ENCODE measurements at places on chromosomes 2 and 18.

- no peak for DNase-seq
These were observed 324.9 kb downstream of the LPIN1 start for GRCh38 chr2:12071318-12071717.

- no peak for DNase-seq
These were observed 20.3 kb downstream of the INO80C start for GRCh38 chr18:35477497-35477896.

- no peak for DNase-seq
These were observed 102.5 kb upstream of the SLC35G4 start for GRCh38 chr18:11506856-11507255.

DNA sequence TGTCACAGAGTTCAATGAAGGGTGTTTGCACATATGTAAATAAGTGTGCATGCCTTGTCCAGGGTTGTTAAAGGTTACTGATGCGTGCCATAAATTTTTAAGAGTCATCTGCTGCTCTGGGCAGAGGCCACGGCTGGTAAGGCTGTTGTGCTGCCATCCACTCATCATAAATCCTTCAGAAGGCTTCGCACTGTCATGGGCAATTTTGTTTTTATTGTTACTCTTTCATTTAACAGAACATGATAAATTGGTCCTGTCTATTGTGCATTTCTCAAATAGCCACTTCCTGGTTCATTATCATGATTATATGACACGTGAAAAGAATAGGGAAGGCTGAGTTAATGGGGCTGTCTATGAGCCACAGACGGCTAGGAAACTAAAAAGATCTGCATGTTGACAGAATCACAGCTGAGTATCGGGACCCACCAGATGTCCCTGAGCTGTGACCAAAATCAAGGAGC lies 634.3 kb upstream of the SOX11 start:
- no peak for DNase-seq

GRCh38 chr2:181304011-181304844 lies 153.0 kb upstream of the ITGA4 start:
- DNase-seq, result peak; percentile 8

DNA sequence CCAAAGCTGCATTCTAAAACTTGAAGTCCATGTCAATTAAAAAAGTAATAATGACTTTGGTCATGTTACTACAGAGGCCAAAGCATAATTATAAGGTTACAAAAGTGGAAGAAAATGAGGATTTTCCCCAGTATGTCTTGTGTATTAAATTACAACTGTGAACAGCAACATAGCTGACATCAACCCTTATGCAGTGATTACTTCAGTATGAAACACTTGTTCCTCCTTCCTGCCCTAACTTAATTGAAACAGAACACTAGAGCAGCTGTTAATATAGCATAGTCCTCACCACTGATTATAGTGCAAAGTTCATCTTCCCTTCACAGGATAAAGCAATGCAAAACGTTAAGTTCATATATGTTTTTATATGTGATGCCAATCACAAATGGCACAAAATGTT lies 29.9 kb downstream of the EPB41L3 start:
- DNase-seq, result no peak

GRCh38 chr2:184599054-184599871 lies 934 bp downstream of the ZNF804A start:
- no peak for DNase-seq

Data from CD4-positive, alpha-beta T cell treated with Interleukin-6 at 100 ng/mL for 8 hours (primary cell).